ENCODE measurements at places on chromosomes 4 and X. TPM values are rescaled to one million over a fixed set of nuclear protein-coding genes. Genes with fewer than 3 reads are reported as not detected.

- no peak for DNase-seq
- no peaks in the 10 kb centered on the region for H3K4me1 ChIP-seq
- H3K27me3 ChIP-seq = no peaks in the 10 kb centered on the region
- H3K36me3 ChIP-seq = no peaks in the 10 kb centered on the region
- H3K27ac ChIP-seq = no peak within 1 kb of the TSS
These were observed at the start of gene NUDT10 for GRCh38 chrX:51332188-51332942. TSS of gene NUDT10 (plus strand) at chrX:51332822. CDS start at chrX:51332966, 144 bp downstream.

DNA sequence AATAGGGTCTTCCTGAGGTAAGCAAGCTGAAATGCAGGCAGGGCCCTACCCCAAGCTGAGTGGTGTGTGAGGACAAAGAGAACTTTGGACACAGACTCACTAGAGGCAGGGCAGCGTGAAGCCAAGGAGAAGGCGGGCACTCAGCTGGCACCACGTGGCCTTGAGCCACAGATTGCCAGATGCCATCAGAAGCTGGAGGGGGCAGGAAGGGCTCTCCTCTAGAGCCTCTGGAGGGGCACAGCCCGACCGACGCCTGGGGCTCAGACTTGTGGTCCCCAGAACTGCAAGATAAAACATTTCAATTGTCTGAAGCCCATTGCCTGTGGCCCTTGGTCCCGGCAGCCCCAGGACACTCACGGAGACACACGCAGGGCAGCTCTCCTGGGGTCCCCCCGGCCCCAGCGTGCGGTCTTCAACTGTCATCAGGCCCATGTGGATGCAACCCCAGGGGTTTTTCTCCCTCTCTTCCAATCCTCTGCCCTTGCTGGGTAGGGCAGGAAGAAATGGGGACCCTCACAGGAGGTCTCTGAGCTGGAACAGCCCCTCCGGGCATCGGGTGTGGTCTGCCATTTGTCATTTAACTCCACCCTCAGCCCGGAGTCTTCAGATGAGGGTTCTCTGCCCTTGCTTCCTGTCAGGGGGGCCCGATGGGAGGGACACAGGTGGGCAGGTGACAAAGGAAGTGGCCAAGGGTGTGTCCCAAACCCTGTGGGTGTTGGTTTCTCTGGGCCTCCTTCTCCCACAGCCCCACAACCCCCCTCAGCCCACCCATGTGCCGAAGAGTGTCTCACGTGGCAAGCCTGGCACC is 22.2 kb downstream of the HMX1 start:
- H3K27me3 ChIP-seq = no peaks in the 10 kb centered on the region
- no peak overlapping the region for H3K4me3 ChIP-seq
- H3K4me1 ChIP-seq = no peaks in the 10 kb centered on the region

- no peaks in the 10 kb centered on the region for H3K27me3 ChIP-seq
- no peaks in the 10 kb centered on the region for H3K36me3 ChIP-seq
- H3K27ac ChIP-seq = no peak overlapping the region
- no peak overlapping the region for H3K4me3 ChIP-seq
These were observed 421.7 kb upstream of the INTU start for GRCh38 chr4:127210893-127211649.

DNA sequence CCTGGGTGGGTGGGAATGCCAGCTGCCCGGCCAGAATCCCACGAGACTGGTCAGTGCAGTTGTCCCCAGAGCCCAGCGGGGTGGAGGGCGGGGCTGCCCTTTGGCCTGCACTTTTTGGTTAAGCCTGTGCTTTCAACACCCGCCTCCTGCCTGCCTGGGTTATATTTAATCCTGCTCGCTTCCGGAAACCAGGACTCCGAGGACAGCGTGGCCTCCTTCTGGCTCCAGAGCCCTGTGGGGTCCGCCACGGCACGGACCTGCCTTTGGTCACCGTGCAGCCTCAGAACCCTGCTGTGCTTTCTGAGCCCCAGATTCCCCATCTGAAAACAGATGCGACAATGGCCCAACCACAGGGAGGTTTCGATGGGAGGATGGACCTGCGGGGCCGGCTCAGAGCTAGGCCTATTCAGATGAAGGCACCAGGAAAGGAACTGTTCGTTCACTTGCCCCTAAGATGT is 29.4 kb upstream of the KIAA0232 start:
- no peaks in the 10 kb centered on the region for H3K27me3 ChIP-seq
- no peak overlapping the region for H3K4me3 ChIP-seq
- no peaks in the 10 kb centered on the region for H3K36me3 ChIP-seq
- no peak overlapping the region for H3K27ac ChIP-seq

DNA sequence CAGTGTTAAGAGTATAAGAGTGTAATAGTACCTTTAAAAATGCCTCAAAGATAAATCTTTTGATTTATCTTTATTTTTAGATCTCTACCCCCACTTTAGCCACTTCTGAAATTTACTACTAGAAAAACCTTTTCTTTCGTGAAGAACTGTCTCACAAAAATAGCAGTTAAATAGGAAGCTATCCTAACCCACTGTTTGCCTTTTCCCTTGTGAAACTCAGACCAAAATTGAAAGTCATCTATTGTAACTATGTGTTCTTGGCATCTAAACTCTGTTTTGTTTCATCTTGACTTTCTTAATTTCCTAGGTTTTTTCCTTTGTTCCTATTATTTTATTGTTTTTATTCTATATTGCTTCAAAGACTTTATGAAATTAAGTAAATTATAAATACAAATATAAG is 7.8 kb upstream of the TMEM144 start:
- no peak overlapping the region for H3K27ac ChIP-seq
- H3K36me3 ChIP-seq = no peaks in the 10 kb centered on the region
- H3K4me1 ChIP-seq = no peaks in the 10 kb centered on the region
- no peak for DNase-seq
- H3K27me3 ChIP-seq = no peaks in the 10 kb centered on the region

The CCDC110 gene
- total RNA-seq = 1.7 TPM
